ENCODE measurements at places on chromosomes 1 and 21.
A peak's percentile ranks its signal among the peaks of the same experiment; 100 is the strongest.

DNA sequence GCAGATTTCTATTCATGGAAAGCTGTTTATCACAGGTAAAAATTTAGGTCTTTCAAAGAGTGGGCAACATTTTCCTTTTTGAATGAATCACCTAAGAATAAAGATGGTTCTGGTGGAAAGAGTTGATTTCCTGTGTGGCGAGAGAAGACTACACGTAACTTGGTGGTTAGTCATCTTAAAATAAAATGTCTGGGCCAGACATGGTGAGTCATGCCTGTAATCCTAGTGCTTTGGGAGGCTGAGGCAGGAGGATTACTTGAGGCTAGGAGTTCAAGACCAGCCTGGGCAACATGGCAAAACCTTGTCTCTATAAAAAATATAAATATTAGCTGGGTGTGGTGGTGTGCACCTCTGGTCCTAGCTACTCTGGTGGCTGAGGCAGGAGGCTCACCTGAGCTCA, 65.7 kb downstream of the DISP1 start:
- H3K27me3 ChIP-seq, result no peaks in the 10 kb centered on the region
- H3K36me3 ChIP-seq, result peaks cover 3% of the 10 kb centered on the region
- peaks cover 4% of the 10 kb centered on the region for H3K4me1 ChIP-seq
- no peak overlapping the region for H3K27ac ChIP-seq
- no peak for DNase-seq
- H3K4me3 ChIP-seq, result no peak overlapping the region

GRCh38 chr1:65866439-65866838, 73.7 kb downstream of the PDE4B start:
- no peaks in the 10 kb centered on the region for H3K4me1 ChIP-seq
- H3K27ac ChIP-seq, result no peak overlapping the region
- H3K27me3 ChIP-seq, result peaks cover 18% of the 10 kb centered on the region
- peaks cover 1% of the 10 kb centered on the region for H3K36me3 ChIP-seq
- H3K4me3 ChIP-seq, result no peak overlapping the region

GRCh38 chr1:9858293-9859035, 34.7 kb upstream of the CLSTN1 start:
- no peak overlapping the region for H3K4me3 ChIP-seq
- no peak overlapping the region for H3K27ac ChIP-seq
- H3K36me3 ChIP-seq, result peaks cover 13% of the 10 kb centered on the region

DNA sequence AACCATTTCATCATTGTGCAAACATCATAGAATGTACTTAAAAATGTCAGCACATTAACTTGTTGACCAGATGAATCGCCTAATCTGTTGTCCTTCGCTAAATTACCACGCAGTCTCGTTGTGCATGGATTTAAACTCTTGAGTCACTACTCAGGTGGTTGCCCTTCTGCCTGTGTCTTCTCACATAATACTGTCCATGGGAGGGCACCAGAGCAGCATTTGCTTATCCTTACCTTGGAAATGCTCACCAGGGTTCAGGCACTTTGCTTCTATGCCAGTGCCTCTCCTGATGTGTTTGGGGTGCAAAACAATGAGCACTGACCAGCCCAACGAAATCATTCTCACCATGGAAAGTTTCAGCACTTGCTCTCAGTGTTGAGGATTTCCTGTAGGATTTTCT, 559.9 kb downstream of the RWDD3 start:
- DNase-seq, result no peak
- H3K4me1 ChIP-seq, result no peaks in the 10 kb centered on the region
- no peak overlapping the region for H3K4me3 ChIP-seq
- H3K36me3 ChIP-seq, result no peaks in the 10 kb centered on the region
- peaks cover 10% of the 10 kb centered on the region for H3K27me3 ChIP-seq
- H3K27ac ChIP-seq, result no peak overlapping the region

DNA sequence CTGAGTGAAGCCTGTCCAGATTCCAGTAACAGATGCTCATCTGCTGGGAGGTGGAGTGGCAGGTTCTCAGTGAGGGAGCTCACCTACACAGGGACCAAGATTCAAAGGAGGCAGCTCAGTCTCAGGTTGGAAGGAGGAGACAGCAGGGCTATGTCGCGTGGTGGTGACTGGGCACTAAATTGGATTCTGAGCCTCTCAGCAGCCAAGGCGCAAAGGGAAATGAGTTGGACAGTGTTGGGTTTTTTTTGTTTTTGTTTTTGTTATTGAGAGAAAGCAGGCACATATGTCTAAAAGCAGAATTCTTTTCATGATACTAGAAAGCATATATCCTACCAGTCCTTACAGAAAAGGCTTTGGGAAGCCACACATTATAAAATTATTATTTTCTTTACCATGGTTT, 26.2 kb downstream of the UMODL1 start:
- no peak for DNase-seq
- H3K27me3 ChIP-seq, result no peaks in the 10 kb centered on the region
- peaks cover 6% of the 10 kb centered on the region for H3K36me3 ChIP-seq
- H3K4me1 ChIP-seq, result peaks cover 51% of the 10 kb centered on the region
- peak overlapping the region; percentile 100 for H3K27ac ChIP-seq

GRCh38 chr1:6427441-6428390, 3.1 kb downstream of the ESPN start:
- no peaks in the 10 kb centered on the region for H3K36me3 ChIP-seq
- peaks cover 32% of the 10 kb centered on the region for H3K27me3 ChIP-seq
- H3K4me1 ChIP-seq, result peaks cover 26% of the 10 kb centered on the region

DNA sequence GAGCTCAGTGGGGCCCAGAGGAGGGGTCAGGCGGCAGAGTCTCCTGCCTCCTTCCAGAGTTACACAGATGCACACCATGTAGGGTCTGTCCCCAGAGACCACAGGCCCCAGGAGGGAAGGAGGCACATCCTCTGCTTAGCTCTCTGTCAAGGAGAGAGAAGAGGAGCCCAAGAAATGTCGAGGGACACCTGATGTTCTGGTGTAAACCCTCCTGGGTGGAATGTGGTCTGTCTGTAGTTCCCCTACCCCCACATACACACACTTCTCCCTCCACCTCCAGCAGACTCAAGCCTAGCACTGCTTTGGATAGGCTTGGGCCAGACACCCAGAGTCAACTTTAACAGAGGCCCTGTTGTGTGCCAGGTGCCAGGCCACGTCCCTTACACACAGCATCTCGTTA, 34.2 kb downstream of the KIF21B start:
- H3K4me1 ChIP-seq, result no peaks in the 10 kb centered on the region
- H3K4me3 ChIP-seq, result no peak overlapping the region
- no peaks in the 10 kb centered on the region for H3K27me3 ChIP-seq
- H3K27ac ChIP-seq, result no peak overlapping the region

DNA sequence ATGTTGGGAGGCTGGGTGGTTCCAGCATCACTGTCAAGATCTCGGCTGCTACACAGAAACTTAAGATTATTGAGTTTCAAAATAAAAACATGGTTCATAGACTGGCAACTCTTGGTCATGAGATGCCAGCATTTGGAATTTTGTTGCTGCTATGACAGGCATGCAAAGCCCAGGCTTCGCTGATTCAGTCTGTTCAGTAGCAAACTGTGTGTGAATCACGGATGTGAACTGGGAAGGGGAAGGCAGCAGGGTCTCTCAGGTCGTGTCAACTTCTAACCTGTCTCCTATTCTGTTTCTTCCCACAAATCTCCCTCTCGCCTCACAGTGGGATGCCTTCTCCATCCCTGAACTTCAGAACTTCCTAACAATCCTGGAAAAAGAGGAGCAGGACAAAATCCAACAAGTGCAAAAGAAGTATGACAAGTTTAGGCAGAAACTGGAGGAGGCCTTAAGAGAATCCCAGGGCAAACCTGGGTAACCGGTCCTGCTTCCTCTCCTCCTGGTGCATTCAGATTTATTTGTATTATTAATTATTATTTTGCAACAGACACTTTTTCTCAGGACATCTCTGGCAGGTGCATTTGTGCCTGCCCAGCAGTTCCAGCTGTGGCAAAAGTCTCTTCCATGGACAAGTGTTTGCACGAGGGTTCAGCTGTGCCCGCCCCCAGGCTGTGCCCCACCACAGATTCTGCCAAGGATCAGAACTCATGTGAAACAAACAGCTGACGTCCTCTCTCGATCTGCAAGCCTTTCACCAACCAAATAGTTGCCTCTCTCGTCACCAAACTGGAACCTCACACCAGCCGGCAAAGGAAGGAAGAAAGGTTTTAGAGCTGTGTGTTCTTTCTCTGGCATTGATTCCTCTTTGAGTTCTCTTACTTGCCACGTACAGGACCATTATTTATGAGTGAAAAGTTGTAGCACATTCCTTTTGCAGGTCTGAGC, 25.5 kb downstream of the EIF2D start:
- H3K27ac ChIP-seq, result peak overlapping the region; percentile 47
- H3K4me1 ChIP-seq, result peaks cover 43% of the 10 kb centered on the region
- H3K27me3 ChIP-seq, result peaks cover 4% of the 10 kb centered on the region
- H3K4me3 ChIP-seq, result no peak overlapping the region
- peaks cover 5% of the 10 kb centered on the region for H3K36me3 ChIP-seq
- DNase-seq, result no peak

DNA sequence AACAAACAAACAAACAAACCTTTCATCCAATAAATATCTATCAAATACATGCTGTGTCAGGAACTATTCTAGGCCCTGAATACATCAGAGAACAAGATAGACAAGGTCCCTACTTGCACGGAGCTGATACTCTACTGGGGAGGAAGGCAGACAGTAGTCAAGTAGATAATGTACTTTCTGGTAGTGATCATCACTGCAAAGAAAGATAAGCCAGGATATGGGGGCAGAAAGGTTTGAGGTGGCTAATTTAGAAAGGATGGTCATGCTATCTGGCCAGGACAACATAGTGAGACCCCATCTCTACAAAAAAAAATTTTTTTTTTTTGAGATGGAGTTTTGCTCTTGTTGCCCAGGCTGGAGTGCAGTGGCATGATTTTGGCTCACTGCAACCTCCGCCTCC, 9.3 kb upstream of the MEX3A start:
- H3K27me3 ChIP-seq, result no peaks in the 10 kb centered on the region
- H3K27ac ChIP-seq, result no peak overlapping the region
- H3K4me3 ChIP-seq, result no peak overlapping the region

- H3K36me3 ChIP-seq, result no peaks in the 10 kb centered on the region
- no peak overlapping the region for H3K27ac ChIP-seq
- H3K27me3 ChIP-seq, result no peaks in the 10 kb centered on the region
Observed at GRCh38 chr1:94285031-94285654, 47.8 kb upstream of the ARHGAP29 start.

Measured in chondrocyte (in vitro differentiated cells).